ENCODE measurements at places on chromosomes 5 and 9.
A peak's percentile ranks its signal among the peaks of the same experiment; 100 is the strongest.

DNA sequence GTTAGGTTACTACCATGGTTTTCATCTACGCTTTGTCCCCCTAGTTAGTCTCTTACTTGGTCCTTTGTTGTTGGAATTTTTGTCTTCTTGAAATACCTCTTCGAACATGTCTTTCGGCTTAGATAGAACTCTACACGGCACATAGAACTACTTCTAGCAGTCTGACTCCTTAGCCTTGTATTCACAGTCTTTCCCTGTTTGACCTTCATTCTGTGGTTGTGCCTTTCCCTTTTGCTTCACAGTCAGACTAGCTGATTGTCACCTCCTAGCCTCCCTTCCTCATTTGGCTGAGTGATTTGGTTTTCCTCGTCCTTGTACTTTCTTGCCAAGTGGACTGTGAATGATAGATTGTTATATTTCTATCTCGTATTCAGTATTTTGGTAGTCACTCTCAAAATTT, 10.7 kb downstream of the SMAD5 start:
- DNase-seq, result no peak

DNA sequence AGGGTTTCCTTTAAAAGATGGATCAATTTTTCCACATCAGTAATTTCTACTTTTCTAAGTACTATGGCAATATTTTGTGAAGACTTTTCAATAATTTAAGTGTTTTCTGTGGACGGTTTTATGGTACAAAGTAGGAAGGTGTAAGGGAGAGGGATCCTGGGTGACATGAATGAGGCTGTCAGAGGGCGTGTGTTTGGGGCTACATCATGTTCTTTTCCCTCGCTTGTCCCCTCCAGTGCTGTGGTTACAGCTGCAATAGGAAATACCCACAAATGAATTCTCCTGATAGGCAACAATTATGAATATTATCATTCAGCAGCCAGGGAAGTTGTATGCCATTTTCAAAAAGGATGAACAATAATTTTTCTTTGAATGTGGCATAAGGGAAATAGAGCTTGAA, 83.8 kb downstream of the CAVIN4 start:
- no peak for DNase-seq

DNA sequence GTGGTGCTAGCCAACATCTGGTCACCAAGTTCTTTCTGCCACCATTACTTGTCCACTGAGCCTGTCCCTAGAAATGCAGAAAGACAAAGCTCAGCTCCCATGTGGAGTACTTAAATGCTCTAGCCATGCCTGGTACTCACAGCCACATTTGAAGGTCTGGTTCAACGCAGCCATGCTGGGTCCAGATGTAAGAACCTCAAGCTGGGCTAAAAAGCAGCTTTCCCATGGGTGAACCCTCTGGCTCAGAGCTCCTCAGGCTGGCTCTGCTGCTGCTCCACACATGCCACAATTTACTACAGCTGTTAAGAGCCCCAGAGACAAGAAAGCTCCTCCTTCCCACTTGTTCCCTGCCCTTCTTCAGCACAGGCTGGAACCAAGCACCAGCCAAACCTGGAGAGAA, 97.1 kb upstream of the LRRTM2 start:
- no peak for DNase-seq

DNA sequence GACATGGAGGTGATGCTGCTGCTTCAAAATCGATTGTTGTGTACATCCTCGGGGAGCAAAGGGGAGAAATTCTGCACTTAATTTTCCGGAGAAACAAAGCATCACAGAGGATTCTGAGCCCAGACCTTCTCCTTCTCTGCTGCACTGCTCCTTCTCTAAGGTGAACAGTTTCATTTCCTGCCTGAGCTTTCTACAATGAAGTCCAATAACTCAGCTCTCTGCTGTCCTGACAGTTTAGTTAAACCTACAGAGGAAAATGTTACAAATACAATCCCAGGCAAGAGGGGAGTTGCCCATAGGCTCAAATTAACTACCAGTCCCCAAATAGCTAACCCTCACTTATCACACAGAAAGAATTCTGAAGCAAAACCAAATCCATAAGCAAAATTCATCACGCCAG, 206.3 kb downstream of the EFNA5 start:
- DNase-seq, result peak; percentile 70

- no peak for DNase-seq
Measured at GRCh38 chr9:124873664-124874063, 11.7 kb downstream of the ARPC5L start.

GRCh38 chr9:470552-471194, 256.0 kb downstream of the DOCK8 start:
- DNase-seq, result peak; percentile 11

DNA sequence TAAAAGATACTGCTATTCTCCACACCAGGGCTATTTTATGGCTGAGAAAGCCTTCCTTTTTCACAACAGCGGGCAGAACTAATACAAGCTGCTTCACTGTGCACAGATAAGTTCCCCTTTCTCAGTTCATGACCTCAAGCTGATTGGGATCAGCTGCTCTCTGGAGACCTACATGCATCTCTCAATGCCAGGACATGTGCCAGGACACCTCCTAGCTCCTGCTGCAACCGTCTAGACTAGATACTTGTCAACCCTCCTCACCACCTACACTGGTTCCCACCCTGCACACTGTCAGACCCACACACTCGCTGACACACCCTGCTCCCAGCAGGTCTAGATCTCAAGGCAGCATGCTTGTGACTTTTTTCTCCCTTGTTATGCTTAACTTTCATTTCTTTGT, 39.8 kb downstream of the STARD4 start:
- no peak for DNase-seq

DNA sequence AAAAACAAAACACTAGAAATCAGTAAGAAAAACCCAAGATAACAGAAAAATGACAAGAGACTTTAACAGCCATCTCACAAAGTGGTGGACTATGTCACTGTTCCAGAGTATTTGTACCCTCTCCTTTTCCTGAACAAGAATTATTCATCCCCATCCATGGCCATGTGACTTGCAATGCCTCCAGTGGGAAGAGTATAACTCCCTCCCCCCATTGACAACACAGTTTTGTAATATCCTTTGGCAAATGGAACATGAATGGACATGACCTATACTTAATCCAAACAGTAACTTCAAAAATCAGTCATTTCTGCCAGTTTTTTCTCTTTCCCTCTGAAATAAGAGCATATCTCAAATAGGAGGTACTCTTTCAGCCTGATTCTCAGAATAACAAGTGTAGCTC, 33.9 kb downstream of the PTBP3 start:
- no peak for DNase-seq

GRCh38 chr9:128026255-128026772, 40.8 kb downstream of the NAIF1 start:
- peak; percentile 92 for DNase-seq

DNA sequence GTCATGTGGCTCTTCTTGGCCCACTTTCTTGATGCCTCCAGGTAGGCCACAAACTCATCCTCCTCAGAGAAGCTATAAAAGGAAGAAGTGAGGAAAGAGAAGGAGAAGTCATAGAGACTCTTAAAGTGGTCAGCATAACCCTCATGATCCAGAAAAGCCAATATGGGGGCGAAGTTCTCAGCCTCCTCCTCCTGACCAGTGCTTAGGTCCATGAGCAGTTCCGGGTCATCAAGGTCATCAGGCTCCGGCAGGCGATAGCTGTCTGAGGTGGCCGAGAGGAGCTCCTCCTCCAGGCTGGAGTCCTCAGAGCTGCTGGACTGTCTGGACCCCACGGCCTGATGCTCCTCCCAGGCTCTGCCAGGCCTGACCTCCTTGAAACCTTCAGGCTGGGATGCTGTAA, 34.7 kb downstream of the SH3TC2 start:
- DNase-seq, result no peak

- DNase-seq, result peak; percentile 54
Measured at GRCh38 chr5:141484641-141485311, at the start of gene PCDHGC4. TSS of gene PCDHGC4 (plus strand) at chr5:141485030. CDS start at chr5:141485174, 144 bp downstream.

GRCh38 chr5:144511580-144512072, 341.0 kb downstream of the KCTD16 start:
- no peak for DNase-seq

- no peak for DNase-seq
Measured at GRCh38 chr5:158153508-158153907, 294.6 kb upstream of the CLINT1 start.

DNA sequence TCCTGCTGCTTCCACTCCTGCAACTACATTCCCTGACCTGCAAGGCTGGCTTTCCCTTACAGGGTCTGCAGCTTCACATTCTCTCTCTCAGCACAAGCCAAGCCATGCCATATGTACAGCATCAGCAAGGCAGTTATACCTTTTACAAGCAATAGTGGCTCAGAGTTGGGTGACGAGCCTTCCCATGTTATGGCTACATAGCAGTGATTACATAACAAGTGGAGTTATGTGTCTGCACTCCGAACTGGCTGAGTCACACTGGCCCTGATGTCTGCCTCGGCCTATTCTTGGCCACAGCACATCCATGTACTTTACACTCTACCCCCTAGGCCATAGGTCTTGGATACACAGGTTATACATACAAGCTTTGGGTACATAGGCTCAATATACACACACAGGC, 52.0 kb upstream of the SNCAIP start:
- no peak for DNase-seq

DNA sequence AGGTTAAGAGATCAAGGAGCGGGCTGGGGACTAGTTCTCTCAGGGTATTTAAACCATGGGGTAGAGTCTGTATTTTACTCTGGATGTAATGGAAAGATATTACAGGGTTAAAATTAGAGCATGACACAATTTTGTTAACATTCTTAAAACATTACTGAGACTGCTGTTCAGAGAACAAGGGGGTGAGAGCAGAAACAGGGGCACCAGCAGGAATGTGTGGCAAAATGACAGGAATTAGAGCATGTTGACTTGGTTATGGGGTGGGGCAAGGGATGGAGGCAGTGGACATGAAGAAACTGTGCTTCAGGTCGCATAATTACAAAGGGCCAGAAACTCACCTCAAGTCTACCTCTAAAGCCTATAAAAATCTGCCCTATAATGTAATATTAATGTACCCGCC, 75.0 kb downstream of the TMEM232 start:
- DNase-seq, result no peak

DNA sequence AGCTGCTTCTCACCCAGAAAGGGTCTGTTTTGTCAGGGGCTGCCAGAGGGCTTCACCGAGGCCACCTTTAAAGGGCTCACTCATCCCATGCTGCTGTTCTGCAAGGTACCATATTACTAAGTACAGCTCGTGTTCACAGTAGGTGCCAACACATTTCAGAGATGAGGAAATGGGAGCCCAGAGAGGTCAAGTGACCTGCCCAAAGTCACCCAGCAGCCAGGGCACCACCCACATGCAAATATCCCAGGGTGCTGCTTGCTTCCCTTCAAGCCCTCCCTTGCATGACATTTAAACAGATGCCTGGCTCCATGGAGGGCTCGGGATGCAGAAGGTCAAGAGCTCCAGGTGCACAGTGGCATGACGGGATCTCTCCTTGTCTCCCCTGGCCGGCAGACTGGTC, 123.5 kb upstream of the SARDH start:
- no peak for DNase-seq

- no peak for DNase-seq
Measured at GRCh38 chr9:98488571-98489312, 220.0 kb downstream of the GABBR2 start.

DNA sequence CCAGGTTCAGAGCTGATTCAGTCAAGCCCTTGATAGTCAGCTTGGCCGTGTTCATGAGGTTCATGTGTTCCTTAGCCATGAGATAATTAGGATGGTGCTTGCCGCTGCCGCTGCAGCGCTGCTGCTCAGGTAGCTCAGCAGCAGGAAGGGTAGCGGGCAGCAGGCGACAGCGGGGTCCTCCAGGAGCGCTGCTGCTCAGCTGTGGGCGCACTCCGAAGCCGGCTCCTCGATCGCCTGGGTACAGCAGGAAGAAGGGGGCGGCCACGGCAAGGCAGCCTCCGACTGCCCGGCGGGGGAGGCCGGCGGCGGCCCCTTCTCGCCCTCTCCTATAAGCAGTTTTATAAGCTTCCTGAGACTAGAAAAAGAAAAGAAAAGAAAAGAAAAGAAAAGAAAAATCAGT, 1253.6 kb downstream of the EFNA5 start:
- DNase-seq, result no peak

- DNase-seq, result no peak
Measured at GRCh38 chr5:160959804-160960203, 107.8 kb upstream of the ATP10B start.

- no peak for DNase-seq
Measured at GRCh38 chr9:94825611-94825958, 99.1 kb downstream of the AOPEP start.

GRCh38 chr5:72268753-72269410, 51.2 kb downstream of the MRPS27 start:
- DNase-seq, result peak; percentile 62

DNA sequence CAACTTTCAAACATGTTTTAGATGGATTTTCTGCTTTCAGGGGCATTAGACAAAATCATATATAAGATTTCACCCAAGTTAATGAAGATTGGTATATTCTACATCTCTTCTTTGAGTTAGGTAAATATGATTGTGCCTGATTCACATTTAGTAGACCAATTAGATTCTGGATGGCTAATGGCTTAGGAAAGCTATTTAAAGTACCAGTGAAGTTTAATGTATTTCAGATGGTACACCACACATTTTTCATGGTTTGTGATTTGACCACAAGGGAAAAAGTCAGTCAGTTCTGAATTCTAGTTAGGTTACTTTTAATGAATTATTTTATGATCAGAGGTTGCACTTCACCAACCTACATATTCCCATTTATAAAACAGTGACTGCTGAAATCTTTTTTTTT, 409.7 kb downstream of the ADGRV1 start:
- DNase-seq, result no peak

GRCh38 chr9:98326459-98327248, 71.2 kb upstream of the TBC1D2 start:
- DNase-seq, result peak; percentile 43

DNA sequence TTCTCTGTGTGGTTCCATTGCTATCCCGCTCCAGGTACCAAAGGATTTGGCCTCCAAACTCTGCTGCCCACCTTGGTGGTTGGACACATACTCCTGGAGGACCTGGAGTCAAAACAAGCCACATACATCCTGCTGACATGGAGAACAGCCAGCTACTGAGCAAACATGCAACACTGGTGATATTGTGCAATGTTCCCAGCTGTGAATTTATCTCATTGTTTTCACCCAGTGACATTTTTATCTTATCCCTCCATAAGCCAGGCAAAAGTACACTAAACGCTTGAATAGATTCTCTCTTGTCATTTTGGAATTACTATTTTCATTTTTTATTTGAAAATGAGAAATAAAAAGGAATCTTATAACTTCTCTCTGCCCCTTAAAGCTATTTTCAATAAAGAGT, 11.1 kb upstream of the CTSL start:
- no peak for DNase-seq

GRCh38 chr5:18397371-18397770, 763.1 kb downstream of the TAF11L14 start:
- DNase-seq, result no peak

GRCh38 chr9:37566716-37567115, 9.5 kb downstream of the FBXO10 start:
- DNase-seq, result no peak

GRCh38 chr9:134835448-134835847, 45.2 kb upstream of the FCN2 start:
- no peak for DNase-seq
